ENCODE measurements at places on chromosomes 12 and 14.

DNA sequence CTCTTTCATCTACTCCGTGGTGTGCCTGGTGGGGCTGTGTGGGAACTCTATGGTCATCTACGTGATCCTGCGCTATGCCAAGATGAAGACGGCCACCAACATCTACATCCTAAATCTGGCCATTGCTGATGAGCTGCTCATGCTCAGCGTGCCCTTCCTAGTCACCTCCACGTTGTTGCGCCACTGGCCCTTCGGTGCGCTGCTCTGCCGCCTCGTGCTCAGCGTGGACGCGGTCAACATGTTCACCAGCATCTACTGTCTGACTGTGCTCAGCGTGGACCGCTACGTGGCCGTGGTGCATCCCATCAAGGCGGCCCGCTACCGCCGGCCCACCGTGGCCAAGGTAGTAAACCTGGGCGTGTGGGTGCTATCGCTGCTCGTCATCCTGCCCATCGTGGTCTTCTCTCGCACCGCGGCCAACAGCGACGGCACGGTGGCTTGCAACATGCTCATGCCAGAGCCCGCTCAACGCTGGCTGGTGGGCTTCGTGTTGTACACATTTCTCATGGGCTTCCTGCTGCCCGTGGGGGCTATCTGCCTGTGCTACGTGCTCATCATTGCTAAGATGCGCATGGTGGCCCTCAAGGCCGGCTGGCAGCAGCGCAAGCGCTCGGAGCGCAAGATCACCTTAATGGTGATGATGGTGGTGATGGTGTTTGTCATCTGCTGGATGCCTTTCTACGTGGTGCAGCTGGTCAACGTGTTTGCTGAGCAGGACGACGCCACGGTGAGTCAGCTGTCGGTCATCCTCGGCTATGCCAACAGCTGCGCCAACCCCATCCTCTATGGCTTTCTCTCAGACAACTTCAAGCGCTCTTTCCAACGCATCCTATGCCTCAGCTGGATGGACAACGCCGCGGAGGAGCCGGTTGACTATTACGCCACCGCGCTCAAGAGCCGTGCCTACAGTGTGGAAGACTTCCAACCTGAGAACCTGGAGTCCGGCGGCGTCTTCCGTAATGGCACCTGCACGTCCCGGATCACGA, 2.2 kb downstream of the SSTR1 start:
- no peak for DNase-seq

DNA sequence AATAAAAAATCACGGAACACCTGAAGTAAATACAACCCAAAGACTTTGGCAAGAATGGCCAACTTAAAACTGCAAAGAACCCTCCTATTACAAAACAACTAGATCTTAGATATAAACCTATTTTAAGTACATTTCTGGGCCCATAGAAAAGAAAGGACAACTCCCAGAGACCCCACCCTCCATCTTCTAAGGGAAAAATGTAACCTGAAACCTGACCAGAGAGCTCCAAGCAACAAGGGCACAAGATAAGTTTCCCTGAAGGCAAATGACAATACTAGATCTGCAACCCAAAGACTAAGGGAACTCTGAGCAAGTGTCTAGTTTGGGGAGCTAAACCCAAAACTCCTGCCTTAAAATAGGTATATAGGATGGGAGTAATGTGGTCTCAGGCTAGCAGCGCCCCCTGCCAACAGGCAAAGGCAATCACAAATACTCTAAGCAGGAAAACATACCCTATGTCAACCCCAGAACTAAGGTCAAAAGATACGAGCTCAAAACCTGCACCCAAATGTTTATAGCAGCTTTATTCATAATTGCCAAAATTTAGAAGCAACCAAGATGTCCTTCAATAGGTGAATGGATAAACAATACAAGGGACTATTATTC, 218.9 kb downstream of the ITPR2 start:
- DNase-seq = no peak

- DNase-seq = no peak
Observed at GRCh38 chr12:102638777-102639176, 158.4 kb upstream of the IGF1 start.

DNA sequence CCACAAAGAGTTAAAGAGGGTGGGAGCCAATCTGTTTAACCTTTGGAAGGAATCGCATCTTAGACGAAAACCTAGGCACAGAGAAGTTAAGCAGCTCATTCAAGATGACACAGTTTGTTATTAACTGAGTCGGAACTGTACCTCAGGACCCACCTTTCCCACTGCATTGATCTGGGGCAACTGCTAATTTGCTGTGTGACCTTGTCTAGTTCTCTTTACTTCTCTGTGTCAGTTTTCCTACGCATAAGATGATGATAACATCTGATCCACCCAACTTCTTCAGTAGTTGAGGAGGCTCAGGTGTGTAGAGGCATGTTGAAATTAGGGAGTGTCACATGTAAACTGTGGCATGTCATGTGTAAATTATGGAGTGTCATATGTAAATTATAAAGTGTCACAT, 186.2 kb downstream of the ZFP36L1 start:
- no peak for DNase-seq

GRCh38 chr12:129928643-129929042, 24.8 kb upstream of the TMEM132D start:
- no peak for DNase-seq

DNA sequence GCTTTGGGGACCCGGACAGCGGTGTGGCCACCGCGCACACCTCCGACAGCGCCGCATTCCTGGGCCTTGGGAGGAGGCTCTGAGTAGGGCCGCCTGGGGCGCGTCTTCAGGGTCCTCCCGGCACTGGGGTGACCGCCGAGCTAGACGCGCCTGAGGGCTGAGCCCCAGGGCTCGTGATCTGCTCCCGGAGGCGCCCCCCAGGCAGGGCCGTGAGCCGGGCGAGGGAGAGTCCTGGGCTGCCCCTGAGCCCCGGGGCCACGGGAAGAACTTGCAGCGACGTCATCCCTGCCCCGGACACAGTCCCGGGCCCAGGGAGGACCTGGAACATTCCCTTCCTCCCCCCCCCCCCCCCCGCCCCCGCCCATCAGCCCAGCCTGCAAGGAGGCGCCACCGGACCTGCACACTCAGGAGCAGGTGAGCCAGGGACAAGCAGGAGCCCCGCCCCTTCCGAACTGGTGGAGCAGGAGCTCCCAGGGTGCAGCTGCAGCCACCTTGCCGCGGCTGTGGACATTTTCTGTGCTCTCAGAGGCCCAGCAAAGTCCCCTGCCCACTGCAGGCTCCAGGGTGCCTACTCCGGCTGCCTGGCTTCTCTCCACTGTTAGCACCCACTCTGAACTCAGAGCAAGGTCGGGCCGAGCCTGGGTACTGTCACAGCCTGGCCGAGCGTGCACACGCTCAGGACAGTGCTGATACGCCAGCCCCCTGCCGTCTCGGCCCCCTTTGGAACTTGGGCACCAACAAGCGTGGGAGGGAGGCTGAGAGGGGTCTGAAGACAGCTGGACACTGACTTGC, 50.7 kb downstream of the A2M start:
- DNase-seq = peak; percentile 80

DNA sequence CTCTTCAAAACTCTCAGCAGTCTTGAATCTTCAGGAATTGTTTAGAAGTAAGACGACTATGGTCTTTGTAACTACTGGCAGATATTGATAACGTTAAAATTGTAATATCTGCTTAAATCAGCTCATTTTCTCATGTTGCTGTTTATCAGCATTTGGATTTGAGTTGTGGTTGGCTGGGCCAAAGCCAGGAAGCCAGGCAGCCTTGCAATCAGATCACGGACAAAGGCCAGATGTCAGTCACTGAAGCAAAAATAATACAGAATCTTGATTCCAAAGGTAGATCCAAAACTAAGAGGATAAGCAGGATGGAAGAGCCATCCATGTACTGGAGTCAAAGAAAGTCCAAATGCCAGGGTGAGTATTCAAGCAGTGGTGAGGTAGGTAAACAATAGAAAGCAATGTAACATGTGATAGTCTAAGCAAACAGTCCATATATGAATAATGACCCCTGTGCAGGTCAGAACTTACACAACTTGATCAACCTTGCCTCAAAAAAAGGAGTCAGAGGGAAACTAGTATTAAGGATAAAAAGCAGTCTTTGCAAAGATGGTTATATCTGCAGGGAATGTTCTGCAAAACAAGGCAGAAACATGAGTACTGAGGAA, 95.8 kb upstream of the RAP1B start:
- DNase-seq = no peak

DNA sequence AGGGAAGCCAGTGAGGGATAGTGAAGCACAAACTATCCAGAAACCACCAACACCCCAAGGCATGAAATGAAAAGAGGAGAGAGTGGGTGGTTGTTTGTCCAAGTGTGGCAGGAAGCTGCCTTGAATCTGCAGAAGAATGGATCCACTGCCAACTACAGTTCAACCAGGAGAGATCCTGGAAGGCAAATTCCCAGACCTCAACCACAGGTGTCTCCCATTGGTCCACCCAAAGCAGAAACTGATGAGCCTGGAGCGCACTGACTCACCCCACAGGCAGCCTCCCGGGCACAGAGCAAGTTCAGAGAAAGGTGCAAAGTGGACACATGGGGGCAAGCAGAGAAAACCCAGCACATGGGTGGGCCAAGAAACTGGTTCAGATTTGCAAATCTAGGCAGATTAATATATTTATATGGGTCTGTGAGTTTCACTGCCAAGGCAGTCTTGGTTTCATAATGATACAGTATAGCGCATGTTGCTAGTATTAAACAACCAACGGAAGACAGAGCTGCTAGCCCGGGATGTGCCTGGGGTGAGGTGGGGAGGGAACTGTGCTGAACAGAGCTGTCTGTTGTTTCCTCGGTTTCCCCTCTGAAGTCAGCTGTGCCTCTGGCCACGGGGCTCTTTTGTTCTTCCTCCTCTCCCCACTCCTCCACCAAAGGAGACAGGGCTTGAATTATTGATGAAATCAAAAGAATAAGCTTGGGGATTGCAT, 416.2 kb upstream of the CCDC196 start:
- DNase-seq = peak; percentile 81

- DNase-seq = no peak
Observed at GRCh38 chr14:96215452-96216244, 11.0 kb downstream of the BDKRB2 start.
